ENCODE measurements at places on chromosomes 13 and 19.

DNA sequence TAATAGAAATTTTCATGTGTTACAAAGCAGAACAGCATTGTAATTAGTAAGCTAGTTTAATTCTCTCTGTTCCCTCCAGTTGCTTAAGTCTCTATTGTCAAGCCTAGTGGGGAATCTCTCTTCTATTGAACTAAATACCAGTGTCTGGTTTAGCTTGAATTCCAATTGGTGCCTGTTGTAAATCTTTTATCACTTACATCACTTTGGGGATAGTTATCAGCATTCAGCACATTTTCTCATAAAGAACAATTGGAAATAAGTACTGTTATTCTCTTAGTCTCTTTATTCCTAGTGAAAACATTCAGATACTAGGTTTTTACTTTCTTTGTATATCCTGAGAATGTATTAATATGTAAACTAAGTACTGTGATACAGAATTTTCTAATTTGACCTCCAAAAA, 25.2 kb downstream of the IPO5 start:
- DNase-seq: no peak

GRCh38 chr19:44682807-44683206, 11.5 kb downstream of the CEACAM19 start:
- no peak for DNase-seq

GRCh38 chr13:51675385-51675784, 91.1 kb downstream of the WDFY2 start:
- no peak for DNase-seq

DNA sequence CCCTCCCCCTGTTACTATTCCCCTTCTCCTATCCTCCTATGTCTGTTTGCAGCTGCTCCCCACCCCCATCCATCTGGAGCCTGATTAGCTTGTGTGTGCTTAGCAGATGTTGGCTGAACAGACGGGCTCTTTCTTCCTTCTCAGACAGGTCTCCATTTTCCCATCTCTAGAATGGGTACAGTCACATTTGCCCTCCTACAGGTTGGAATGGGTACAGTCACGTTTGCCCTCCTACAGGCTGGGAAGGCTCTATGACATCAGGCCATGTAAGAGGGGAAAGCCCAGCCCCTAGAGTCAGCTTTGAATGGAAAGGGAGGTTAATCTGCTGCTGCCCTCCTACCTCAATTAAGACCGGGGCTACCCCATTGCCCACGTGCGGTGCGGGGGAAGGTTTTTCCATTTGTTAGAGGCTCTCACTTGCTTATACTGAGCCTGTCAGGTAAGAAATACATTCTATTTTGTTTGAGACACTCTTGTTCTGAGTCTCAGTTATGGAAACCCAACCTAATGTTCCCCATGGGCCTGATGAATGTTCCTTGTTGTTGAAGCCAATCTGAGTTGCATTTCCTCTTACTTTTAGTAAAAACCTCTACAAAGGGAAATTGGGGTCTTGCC, 2.2 kb upstream of the CLEC17A start:
- DNase-seq: no peak

DNA sequence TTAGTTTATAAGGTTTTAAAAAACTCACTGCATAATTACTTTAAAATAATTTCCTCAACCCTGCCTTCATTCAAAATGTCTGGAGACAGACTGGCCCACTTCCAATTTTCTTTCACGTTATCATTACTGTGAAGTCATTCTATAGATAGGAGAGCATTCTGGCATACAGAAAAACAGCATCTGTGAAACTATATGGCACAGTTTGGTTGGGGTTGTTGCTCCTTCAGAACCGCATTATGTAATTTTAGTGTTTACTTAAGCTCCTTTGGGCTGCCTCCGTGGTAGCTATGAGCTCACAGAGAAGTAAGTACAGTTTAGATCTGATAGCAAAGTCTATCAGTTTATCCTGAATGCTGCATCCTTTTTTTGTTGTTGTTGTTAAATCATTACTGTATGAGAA, 104.3 kb downstream of the KCNRG start:
- DNase-seq: no peak

Data from NT2/D1 (cell line).